Activated CD8-positive, alpha-beta T cell treated with anti-CD3 and anti-CD28 coated beads, Interleukin-2, amount 10 ng/mL, durations not matched to agents 7 days and 5 days (primary cell): ENCODE measurements at places on chromosomes 16 and 17. TPM values are rescaled to one million over a fixed set of nuclear protein-coding genes. Genes with fewer than 3 reads are reported as not detected.

DNA sequence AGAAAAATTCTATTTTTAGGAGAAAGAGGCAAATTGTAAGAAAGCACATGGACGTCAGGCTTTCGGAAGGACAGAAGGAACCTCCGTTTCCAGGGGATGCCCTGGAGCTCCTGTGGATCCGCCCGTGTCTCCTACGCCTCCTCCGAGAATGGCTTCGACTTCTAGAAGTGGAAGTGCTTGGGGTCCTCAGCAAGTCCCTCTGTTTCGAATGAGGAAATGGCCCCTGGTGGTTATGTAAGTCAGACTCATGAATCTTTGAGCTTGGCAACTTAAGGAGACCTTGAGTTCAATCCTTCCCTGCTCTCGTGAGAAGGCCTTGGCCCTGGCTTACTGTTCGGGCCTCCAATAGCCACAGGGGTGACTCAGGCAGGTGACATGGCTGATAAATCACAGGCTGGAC, 38.9 kb downstream of the COX4I1 start:
- no peaks in the 10 kb centered on the region for H3K36me3 ChIP-seq
- H3K4me1 ChIP-seq, result no peaks in the 10 kb centered on the region
- H3K27me3 ChIP-seq, result peaks cover 5% of the 10 kb centered on the region
- DNase-seq, result no peak
- H3K27ac ChIP-seq, result no peak overlapping the region

- H3K4me1 ChIP-seq, result peaks cover 34% of the 10 kb centered on the region
- H3K4me3 ChIP-seq, result no peak overlapping the region
- peaks cover 76% of the 10 kb centered on the region for H3K36me3 ChIP-seq
- no peak overlapping the region for H3K27ac ChIP-seq
Measured at GRCh38 chr17:59696682-59697277, 10.4 kb downstream of the PTRH2 start.

DNA sequence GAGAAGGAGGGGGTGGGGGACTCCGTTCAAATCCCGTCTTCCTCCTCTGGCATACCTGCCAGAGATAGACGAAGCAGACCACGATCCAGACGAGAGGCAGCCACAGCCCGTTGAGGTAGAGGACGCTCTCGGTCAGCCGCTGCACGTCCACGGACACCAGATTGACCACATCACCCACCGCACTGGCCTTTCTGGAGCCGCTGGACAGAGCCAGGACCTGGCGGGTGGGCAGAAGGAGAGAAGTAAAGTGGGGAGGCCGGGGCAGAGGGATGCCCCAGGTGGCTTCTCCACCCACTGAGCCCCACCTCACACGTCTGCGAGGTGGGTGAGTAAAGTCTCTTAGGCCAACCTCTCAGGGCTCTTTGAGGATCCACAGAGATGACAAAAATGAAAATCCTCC, 25.3 kb downstream of the ABCC6 start:
- no peak for DNase-seq
- no peak overlapping the region for H3K4me3 ChIP-seq
- H3K4me1 ChIP-seq, result peaks cover 13% of the 10 kb centered on the region
- no peaks in the 10 kb centered on the region for H3K36me3 ChIP-seq
- no peak overlapping the region for H3K27ac ChIP-seq

DNA sequence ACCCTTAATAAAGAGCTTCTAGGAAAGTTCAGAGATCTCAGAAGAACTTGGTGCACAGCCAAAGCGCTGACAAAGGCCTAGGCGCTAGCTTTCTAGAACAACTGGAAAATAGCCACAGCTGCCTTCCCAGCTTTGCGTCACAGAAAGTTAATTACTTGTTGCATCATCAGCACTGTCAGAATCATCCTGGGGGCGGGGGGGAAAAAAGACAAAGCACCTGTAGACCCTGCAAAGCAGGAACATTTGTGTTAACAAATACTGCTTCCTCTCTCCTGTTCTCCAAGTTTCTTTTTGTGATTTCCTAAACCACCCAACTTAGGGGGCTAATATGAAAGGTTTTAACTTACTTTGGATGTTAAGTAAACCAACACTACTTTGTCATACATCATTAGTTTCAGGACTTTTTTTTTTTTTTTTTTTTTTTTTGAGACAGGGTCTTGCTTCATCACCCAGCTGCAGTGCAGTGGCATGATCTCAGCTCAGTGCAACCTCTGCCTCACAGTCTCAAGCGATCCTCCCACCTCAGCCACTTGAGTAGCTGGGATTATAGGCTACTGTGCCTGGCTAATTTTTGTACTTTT, 4.8 kb upstream of the AARSD1 start:
- no peak overlapping the region for H3K4me3 ChIP-seq
- H3K27ac ChIP-seq, result no peak overlapping the region
- H3K36me3 ChIP-seq, result peaks cover 5% of the 10 kb centered on the region

DNA sequence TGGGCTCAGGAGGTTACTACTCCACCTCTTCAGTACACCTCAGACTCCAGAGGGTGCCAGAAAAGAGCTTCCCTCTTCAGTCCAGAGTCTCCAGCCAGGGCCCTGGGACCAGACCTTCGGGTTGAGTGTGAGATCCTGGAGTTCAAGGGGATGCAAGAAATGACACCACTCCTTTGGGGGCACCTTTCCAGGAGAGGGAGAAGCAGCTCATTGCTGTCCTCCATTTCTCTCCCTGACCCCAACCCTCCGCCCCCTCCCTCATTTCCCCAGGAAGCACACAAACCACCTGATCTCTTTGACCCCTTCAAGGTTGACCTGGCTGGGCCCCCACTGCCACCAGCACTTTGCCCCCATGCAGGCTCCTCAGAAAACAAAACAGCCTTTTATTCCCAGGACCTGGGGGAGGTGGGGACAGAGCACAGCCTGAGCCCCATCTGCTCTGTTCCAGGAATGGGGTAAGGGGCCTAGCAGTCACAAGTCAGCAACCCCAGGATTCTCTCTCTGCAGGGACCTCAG, 21.4 kb downstream of the CDH5 start:
- no peak overlapping the region for H3K4me3 ChIP-seq
- no peak overlapping the region for H3K27ac ChIP-seq
- H3K4me1 ChIP-seq, result no peaks in the 10 kb centered on the region

DNA sequence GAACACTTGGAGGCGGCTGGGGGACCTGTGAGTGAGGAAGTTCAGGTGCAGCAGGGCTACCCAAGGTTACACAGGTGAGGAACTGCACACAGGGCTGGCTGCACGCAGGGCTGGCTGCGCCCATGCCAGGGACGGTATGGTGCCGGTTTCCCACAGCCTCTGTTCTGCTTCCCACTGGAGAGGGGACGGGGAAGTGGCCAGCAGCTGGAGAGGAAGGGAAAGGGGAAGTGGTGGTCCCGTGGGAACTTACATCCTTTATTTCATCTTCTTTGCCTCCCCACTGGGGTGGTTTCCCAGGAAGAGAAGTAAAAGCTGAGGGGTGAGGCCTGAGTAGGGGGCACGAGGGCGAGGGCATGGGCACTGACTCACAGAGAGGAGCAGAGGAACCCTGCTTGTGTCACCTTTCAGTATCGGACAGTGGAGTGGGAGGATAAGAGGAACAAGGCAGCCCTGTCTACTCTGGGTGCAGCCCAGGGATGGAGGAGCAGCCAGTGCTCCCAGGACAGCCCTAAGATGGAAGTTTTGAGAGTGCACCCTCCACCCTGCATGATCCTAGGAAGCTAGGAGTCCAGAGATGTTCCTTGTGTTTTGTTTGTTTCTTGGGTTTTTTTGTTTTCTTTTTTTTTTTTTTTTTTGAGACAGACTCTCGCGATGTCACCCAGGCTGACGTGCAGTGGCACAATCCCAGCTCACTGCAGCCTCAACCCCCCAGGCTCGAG, 25.5 kb upstream of the CDH1 start:
- H3K4me1 ChIP-seq, result peaks cover 2% of the 10 kb centered on the region
- H3K4me3 ChIP-seq, result no peak overlapping the region

DNA sequence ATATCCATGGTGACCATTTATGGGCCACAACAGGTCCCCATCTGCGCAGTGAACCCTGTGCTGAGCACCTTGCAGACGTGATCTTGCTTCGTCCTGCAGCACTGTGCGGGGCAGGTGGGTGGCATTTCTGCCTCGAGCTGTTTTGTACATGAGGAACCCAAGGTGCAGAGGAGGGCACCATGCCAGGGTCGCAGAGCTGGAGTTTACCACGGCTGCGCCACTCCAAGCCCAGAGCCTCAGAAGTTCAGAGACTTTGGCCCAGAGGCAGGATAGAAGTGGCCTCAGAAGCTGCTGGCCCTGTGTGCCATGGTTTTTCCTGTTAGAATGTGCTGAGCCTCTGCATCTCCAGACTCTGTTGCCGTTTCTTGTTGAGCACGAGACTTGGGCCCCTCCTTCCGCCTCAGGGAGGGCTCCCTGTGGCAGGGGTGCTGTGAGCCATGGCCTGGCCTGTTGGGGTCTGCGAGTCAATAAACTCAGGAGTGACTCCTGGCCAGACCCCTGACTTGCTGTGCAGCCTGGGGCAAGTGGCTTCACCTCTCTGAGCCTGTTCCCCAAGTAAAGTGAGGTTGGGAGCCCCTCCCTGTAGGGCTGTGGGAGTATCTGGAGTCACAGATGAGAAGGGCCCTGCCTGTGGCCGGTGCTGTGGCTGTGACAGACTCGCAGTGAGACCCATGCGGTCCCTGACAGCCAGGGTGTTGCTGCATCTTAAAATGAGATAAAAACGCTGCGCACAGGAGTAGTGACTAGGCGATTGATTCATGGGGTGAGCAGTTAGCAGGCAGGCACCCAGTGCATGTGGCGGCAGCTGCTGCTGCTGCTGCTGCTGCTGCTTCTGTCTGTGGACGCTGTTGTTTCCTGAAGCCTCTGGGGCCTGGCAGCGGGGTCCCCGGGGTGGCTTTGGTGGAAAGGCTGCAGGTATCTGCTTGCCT, 11.8 kb downstream of the MAP2K3 start:
- no peak overlapping the region for H3K4me3 ChIP-seq
- H3K4me1 ChIP-seq, result peaks cover 2% of the 10 kb centered on the region
- H3K27ac ChIP-seq, result peak overlapping the region; percentile 39
- no peaks in the 10 kb centered on the region for H3K27me3 ChIP-seq

- peaks cover 18% of the 10 kb centered on the region for H3K4me1 ChIP-seq
- peak overlapping the region; percentile 23 for H3K27ac ChIP-seq
- no peak overlapping the region for H3K4me3 ChIP-seq
- no peak for DNase-seq
- no peaks in the 10 kb centered on the region for H3K27me3 ChIP-seq
- no peaks in the 10 kb centered on the region for H3K36me3 ChIP-seq
Measured at GRCh38 chr16:57682809-57683635, 11.6 kb upstream of the DRC7 start.

DNA sequence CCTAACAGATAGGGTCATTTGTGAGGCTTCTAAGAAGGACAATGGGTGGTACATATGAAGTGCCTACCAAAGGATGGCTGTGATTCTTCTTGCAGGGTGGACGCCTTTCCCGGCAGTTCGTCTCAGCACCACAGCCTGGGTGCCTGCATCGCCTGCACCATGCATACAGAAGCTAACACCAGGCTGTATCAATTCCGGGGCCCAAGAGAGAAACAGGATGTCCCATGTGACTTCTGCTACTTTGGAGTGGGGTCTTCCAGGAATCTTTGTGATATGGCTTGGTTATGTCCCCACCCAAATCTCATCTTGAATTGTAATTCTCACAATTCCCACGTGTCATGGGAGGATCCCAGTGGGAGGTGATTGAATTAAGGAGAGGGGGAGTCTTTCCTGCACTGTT, 251.6 kb upstream of the TNRC6C start:
- H3K4me3 ChIP-seq, result no peak overlapping the region
- no peak overlapping the region for H3K27ac ChIP-seq
- peaks cover 2% of the 10 kb centered on the region for H3K36me3 ChIP-seq
- H3K27me3 ChIP-seq, result peaks cover 3% of the 10 kb centered on the region
- H3K4me1 ChIP-seq, result no peaks in the 10 kb centered on the region

DNA sequence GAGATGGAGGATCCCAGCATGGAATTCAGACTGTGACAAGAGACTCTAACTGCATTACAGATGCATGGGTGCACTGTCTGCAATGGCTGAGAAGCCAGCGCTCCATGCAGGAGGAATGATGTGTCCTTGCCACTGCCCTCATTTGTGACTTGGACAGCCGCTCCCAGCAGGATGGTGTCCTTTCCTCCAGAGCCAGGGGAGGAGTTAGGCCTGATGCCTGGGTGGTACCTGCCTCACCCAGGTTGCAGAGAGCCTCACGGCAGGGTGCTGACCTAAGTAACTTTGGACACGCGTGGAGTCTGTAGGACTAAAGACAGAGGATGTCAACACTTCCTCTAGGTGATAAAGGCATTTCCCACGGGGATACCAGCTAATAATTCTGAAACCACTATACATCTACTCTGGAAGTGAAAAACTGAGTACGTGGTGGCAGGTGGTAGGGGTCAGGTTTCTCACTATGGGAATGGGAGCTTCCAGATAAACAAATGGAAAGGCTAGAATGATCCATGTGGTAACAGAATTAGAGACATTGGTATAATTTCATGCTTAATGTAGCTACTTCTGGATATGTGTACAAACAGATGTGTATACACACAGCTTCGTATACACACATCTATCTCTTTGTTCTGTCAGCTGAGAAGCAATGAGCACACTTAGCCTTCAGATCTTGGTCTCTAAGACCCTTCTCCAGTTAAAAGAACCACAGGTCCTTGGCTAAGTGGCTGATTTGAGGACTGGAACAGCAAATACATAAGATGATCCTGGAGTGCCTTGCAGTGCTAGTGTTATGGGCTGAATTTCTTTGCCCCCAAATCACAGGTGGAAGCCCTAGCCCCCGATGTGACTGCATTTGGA, 13.7 kb upstream of the CSNK1D start:
- no peak overlapping the region for H3K27ac ChIP-seq
- H3K27me3 ChIP-seq, result peaks cover 2% of the 10 kb centered on the region
- H3K4me3 ChIP-seq, result no peak overlapping the region
- H3K36me3 ChIP-seq, result peaks cover 2% of the 10 kb centered on the region
- H3K4me1 ChIP-seq, result peaks cover 27% of the 10 kb centered on the region

GRCh38 chr16:85335584-85336491, 223.6 kb upstream of the CIBAR2 start:
- peaks cover 12% of the 10 kb centered on the region for H3K4me1 ChIP-seq
- no peak for DNase-seq
- peak overlapping the region; percentile 52 for H3K4me3 ChIP-seq
- peak overlapping the region; percentile 67 for H3K27ac ChIP-seq

- no peak overlapping the region for H3K4me3 ChIP-seq
- H3K27ac ChIP-seq, result no peak overlapping the region
- H3K36me3 ChIP-seq, result peaks cover 3% of the 10 kb centered on the region
- no peak for DNase-seq
- peaks cover 36% of the 10 kb centered on the region for H3K4me1 ChIP-seq
- peaks cover 3% of the 10 kb centered on the region for H3K27me3 ChIP-seq
Measured at GRCh38 chr17:75531721-75532072, 6.2 kb downstream of the LLGL2 start.

DNA sequence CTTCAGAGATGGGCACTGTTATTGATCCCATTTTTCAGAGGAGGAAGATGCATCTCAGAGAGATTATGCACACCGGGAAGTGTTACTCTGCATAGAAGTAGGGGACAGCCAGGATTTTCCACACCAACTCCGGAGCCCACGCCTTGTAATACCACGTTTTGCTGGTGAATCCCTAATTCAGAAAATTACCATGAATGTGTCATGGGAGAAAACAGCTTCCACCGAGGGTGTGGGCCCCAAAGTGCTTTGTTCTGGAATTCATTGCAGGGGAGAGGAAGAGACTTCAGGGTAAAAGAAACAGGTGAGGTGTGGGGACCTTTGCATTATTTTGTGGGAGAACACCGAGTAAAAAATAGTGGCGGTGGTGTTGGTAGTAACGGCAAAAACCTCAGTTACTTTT, 1051.4 kb upstream of the RBFOX1 start:
- H3K27ac ChIP-seq, result no peak overlapping the region
- H3K4me3 ChIP-seq, result no peak overlapping the region
- H3K4me1 ChIP-seq, result no peaks in the 10 kb centered on the region
- no peak for DNase-seq
- no peaks in the 10 kb centered on the region for H3K27me3 ChIP-seq

Gene KRT32
- total RNA-seq, result not detected

Gene CDRT4
- 6.2 TPM for total RNA-seq

Gene CA4
- total RNA-seq, result not detected

Gene EPX
- total RNA-seq, result not detected

Gene SLFN14
- total RNA-seq, result not detected

Gene ETV4
- total RNA-seq, result 2.7 TPM

Gene TMEM238L
- not detected for total RNA-seq
